ENCODE measurements at places on chromosomes 2 and 18.
A peak's percentile ranks its signal among the peaks of the same experiment; 100 is the strongest.

DNA sequence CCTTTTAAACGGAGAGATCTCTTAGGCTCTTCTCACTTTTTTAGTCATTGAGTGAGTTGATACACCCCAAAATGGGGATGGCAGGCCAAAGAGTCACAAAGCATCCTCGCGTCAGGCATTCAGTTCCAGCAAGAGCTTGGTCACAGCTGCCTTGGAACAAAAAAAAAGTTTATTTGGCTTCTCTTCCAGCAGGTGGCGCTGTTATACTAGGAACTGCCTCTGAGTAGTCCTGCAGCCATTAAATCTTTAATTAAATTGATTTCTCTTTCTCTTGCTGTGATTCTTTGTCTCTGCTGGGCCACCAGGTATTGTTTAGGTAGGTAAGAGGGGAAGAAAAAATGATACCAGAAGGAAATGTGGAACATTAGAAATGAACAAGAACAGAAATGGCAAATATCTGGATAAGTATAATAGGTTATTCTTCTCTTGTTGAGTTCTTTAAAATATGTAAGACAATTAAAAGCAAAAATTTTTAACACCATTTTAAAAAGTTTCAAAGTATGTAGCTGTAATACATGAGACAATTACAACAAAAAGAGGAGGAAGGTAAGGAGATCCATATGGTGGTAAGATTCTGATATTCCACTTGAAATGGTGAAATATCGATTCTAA, 175.1 kb downstream of the GALNT1 start:
- peak; percentile 42 for DNase-seq

- no peak for DNase-seq
Observed at GRCh38 chr2:111048856-111049768, 71.6 kb upstream of the BCL2L11 start.

DNA sequence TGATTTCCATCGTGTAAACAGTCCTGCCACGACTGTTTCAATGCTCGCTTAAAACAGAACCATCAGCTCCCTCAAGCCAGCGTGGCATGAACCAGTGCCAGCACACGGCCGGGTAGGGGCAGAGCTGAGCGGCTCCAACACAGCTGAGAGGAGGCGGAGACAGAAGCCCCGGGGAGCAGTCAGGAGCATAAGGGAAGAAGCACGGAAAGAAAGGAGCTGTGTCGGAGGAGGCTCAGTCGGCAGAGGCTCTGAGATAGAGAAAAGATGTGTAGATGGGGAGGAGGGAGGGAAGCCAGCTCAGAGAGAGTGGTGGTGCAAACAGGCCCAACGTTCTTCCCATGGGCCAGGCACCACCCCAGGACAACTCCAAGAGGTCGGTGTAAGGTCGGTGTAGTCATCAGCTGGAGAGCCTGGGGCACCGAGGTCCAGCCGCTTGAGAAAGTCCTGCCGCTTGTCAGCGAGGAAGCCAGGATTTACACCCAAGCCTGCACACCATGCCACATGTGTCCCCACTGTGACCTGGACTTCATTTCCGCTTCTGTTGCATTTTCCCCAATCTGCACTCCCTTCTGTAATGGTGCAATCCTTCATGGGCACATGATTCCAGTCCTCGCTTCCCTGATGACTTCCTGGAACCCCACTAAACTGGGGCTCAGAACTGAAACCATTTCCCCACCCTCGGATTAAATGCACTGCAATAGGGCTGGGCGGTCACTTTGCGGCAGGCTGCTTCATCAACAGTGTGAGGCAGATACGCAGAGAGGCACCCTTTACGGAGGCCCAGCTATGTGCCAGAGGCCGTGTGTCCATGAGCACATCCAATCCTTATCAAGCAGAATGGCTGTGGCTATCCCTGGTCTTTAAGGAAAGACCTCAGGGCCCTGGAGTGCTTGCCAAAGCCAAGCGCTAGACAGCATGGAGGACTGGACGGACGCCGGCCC, 43.5 kb downstream of the CYP27C1 start:
- DNase-seq: no peak

DNA sequence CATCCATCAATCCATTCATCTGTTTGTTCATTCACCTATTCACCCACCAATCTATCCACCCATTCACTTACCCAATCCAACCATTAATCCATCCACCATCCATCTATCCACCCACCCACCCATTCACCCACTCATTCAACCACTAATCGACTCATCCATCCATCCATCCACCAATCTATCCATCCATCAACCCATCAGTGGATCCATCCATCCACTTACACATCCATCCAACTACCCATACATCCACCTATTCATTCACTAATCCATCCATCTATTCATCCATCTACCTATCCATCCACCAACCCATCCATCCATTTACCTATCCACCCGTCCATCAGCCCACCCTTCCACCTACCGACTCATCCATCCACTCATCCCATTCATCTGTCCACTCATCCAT, 11.3 kb downstream of the MYO7B start:
- DNase-seq: no peak

DNA sequence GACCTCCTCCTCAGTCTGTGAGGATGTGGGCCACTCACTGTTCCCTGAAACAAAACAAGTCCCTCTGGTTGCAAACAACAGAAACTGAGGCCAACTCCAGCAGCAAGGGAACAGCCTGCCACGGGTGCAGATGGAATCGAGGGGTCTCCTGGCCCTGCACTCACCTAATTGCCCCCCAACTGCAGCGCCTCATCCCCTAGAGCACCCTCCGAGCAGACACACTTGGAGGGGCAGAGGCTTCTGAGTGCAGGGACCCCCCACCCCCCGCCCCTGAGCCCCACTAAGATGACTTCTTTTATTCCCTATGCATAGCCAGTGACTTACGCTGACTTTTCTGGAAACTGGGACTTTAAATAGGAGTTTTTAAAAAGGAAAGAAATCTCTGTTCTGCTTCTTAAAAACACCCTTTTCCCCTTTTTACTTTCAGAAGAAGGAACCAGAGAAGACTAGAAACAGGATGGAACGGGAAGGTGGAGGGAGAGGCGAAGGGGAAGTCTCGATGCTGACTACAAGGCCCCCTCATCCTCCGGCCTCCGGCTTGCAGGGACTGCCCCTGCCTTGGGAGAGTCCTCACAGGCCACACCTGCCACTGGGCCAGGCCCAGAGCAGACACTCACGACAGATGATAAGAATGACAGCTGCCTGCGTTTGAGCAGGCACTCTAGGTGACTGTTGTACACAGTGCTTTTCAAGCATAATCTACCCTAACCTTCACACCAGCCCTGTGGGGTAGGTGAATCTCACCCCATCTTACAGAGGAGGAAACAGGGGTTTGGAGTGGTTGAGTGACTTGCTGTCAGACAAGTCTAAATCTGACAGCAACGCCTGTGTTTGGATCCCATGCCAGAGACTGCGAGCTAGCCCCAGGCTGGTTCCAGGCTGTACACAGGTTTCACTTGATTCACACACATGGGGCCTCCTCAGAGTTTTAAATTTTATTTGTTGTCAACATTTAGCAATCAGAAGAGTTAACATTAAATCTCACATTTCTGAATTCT, 28.2 kb upstream of the BIN1 start:
- DNase-seq: no peak

DNA sequence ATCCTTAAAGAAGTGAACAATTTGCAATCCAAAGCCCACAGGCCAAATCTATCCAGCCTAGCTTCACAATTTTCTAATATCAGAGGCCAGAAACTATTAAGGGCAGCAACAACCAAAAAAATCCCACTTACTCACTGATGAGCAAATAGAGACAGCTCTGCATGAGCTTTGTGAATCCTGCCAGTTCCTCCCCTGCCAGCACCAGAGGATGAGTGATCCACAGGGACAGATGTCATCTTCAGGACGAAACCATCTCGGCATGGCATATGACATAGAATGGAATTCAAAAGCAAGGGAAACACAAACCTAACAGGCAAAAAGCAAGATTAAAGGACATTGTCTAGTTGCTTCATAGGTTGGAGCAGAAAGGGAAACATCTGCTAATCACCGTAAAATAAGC, 2.2 kb upstream of the DSC2 start:
- DNase-seq: no peak

GRCh38 chr18:48428475-48429177, 19.4 kb upstream of the ZBTB7C start:
- DNase-seq: no peak

GRCh38 chr2:25664183-25664964, 9.0 kb downstream of the DTNB start:
- peak; percentile 27 for DNase-seq

DNA sequence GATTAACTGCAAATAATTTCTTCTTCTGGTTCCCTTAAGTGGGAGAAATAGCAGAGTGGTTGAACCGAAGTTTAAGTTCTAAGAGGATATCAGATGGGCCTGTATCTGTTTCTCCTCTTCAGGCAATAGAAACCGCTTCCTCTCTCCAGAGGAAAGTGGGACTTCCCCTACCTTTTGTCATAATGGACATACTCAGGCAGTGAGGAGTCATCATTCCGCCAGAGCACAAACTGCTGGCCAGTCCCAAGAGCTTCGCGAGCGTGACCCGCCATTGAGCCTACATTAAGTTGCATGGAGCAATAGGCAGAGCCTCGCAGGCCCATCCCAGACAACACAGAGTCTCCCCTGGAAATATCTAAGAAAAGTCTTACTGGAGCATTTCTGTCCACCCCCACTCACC, 158.9 kb downstream of the LDLRAD4 start:
- DNase-seq: no peak

DNA sequence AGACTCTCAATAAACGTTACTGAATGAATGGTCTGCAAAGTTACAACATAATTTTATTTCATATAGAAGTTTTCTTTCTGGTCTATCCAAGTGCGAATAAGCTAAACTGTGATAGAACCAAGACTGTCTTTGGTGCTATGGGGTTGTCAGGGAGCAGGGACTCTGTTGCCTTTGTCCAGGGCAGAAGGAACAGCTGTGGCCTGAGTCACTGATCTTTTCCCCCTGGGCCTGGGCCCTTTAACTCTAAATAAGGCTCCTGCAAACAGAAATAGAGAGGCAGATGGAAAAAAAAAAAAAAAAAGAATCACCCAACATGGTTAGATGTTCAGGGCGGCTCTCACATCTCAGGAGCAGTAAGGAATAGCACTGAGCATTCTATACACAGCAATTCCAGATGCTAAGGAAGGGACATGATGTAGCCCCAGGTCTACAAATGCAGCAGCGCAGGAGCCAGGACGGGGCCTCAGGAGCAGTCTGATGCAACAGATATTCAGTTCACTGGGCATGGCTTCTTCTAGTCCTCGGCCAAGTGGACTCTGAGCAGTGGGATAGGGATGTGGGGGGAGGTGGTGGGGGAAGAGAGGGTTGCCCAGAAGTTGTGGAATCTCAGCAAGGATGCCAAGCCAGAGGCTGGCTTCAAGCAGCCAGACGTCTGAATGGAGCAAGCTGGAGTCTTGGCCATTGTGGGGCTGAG, 247.1 kb upstream of the SIX2 start:
- DNase-seq: no peak

GRCh38 chr18:55779691-55780585, 191.9 kb upstream of the TCF4 start:
- peak; percentile 1 for DNase-seq

GRCh38 chr2:98382739-98383138, 36.5 kb downstream of the CNGA3 start:
- DNase-seq: no peak

DNA sequence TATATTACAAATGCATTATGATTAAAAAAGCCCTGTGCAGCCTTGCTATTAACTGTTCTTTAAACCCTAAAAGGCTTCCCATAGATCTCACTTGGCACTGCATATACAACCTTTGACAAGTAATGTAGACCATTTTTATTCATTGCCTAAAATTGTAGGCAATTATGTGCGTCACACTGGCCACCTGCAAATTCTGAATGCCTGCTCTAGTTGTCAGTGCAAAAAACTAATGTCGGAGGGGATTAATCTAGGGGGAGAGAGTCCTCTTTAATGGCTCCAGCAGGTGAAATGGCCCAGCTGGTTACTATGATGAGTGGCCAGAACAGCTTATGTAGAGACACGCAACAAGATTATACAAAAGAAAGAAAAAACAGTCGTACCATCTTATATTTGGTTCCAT, 123.2 kb downstream of the OLA1 start:
- DNase-seq: no peak

GRCh38 chr2:120405759-120406099, 59.8 kb downstream of the INHBB start:
- no peak for DNase-seq

- DNase-seq: peak; percentile 72
Observed at GRCh38 chr2:24049485-24050021, at the start of gene FKBP1B. Gene FKBP1B (plus strand): TSS chr2:24049741. CDS start chr2:24049850, 109 bp downstream.

- DNase-seq: no peak
Observed at GRCh38 chr2:529424-529823, 147.8 kb downstream of the TMEM18 start.

GRCh38 chr2:105635564-105635963, 109.1 kb upstream of the NCK2 start:
- no peak for DNase-seq

DNA sequence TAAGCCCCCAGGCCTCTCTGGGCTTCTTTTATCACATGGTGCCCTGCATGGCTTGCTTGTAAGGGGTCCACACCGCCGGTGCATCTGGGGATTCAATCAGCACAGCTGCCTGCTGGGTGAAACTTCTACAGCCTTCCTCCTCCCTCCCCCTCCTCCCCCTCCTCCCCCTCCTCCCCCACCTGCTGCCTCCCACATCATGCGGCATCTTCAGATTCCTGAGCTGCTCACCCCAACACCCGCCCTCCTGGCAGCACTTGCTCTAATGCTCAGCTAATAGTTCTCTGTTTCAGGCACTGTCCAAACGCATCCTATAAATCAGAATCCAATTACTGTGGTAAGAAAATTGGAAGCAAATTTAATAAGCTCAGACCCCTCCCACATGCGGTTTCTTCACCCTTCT, 150.7 kb downstream of the GALNT14 start:
- DNase-seq: no peak

DNA sequence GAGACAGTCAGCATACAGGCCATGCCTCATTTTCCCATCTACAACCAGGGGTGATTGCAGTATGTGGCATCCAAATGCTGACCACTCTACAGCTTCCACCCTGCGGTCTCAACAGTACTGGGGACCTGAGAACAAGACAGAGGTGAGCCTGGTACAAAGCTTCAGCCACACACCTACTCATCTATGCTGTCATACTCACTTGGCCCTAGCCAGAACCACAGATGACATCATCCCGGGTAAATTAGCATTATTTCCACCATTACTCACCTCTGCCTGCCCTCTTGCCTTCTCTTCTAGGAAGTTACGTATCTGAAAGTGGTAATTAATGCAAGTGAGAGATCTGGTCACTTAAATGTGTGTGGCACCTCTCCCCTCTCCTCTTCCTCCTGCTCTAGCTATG, 208.2 kb upstream of the ARL4C start:
- no peak for DNase-seq

GRCh38 chr2:98937906-98938305, 1.9 kb upstream of the CRACDL start:
- no peak for DNase-seq
